ENCODE measurements at places on chromosomes 3 and 15.

GRCh38 chr15:73712107-73712506 lies 27.9 kb downstream of the CD276 start:
- no peak for DNase-seq

DNA sequence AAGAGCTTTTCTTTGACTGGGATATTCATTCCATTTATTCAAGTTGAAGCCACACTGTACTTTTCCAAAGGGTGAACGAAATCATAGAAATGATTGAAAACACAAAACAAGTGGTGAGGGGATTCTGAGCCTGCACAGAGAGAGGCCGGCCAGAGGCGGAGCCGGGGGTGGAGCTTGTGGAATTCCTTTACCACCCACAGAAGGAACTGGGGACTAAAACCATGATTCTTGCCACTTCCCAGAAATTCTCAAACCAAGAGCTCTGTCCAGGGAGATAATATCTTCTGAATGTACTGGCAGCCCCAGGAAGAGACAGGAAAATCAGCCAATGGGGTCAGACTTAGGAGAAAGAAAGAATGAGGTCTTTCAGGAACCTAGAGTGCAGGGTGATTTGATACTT lies 20.8 kb downstream of the FBN1 start:
- DNase-seq, result no peak

DNA sequence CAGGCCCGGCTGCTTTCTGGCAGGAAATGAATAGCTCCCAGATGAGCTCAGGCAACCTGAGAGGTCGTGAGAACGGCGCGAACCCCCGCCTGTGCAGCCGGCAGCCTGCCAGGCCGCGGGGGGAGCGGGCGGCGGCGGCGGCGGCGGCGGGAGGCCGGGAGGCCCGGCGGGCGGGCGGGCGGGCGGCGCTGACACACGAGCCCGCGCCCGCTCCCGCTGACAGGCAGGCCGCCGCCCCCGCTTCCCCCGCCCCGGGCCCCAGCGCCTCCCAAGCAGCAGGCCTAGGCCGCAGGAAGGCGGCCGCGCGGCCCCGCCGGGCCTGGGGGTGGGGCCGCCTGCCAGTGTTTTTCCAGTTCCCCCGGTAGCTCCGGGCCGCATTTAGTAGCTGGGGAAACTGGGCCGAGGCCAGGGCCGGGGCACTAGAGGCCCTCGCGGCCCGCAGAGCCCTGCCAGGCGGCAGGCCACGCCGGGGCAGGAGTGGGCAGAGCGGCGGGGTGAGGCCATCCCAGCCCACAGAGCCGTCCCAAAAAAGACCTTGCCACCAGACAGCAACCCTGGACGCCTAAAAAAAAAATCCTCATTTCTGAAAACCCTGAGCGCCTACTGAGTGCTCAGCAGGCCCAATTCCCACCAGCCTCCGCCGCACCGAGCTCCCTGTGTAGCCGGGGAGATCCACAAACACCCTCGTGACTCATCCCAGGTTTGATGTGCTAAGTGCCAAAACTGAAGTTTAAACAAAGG lies 5.6 kb downstream of the HES1 start:
- peak; percentile 97 for DNase-seq

DNA sequence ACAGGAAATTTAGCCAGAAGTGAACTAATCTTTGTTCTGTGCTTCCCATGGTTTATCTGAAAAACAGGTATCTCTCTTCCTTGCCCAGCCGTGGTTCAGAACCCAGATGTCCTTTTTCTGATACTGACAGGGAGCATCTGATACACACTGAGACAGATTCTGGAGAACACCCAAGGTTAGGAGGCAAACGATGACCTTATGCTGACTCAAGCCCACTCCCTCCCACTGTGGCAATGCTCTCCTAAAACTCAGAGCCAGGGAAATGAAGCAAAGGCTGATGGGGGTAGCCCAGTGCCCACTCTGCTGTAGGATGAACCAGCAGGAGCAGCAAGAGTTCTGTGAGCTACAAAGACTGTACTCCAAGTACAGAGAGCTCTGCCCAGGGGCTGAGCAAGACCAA lies 225.1 kb downstream of the NTRK3 start:
- no peak for DNase-seq

DNA sequence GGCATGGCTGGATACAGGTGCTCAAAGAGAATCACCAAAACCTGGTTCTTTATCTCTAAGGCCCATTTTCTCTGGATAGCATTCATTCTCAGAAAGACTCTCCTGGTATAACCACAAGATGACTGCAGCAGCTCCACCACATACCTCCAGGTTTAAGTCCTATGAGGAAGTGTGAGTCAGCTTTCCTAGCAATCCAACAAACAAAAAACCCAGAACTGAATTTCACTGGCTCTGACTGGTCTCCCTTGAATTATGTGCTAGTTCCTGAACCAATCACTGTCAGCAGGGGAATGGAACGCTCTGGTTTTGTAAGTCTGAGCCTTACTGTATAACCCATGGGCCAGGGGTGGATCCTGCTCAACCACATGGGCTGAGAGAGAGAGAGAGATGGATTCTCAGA lies 27.2 kb downstream of the MRPL46 start:
- no peak for DNase-seq

DNA sequence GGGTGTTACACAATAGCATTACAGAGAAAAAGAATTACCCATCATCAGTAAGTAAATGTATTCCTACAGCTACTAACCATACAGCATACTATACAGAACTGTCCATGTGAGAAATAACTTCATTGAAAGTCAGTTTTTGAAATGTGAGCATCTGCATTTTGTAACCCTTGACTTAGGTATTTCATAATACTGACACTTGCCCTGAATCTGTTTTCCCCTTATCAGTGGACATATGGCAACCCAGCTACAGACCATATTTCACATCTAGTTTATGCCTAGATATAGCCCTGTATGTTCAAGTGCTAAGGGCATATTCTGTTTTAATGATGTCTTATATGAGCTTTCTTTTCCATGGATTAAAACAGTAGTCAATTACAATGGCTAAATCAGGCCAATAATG lies 297.6 kb downstream of the TBC1D5 start:
- no peak for DNase-seq

GRCh38 chr3:135844386-135844785 lies 121.1 kb upstream of the PPP2R3A start:
- no peak for DNase-seq

DNA sequence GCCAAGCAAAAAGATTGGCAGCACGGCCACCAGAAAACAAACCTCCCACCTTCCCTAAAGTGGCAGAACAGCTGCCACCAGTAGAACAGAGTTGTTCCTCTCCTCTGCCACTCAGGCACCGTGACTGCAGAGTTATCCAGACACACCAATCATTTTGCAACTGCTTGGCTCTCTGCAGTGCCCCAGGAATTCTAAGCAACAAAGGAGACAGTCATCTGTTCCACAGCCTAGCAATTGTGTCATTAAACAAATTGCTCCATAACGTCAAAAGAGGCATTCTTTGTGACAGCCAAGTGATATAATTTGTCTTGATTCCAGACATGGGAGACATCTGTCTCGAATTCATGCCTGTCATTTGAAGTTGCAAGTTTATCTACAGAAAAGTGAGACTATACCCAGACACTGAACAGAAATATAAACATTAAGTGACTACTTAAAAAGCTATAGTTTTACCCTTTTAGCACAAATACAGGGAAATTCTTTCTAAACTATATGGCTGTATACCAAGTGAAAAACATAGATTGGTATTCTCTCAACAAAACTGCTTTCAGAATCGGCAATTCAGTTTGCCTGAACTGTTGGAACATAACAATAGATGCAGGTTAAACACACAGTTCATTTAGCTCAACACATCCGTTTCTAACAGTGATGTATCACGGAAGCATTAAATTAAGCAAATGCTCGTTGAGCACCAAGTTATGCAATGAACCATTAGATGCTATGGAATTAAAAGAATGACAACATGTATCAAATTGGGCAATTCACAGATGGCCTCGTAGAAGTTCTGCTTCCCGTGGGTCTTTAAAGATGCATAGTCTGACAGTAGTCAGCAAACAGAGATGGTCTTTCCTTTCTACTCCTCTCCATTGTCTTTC lies 281.3 kb downstream of the FGF12 start:
- DNase-seq, result peak; percentile 56

- DNase-seq, result no peak
These were observed 130.2 kb upstream of the STRIT1 start for GRCh38 chr3:155423526-155424322.

DNA sequence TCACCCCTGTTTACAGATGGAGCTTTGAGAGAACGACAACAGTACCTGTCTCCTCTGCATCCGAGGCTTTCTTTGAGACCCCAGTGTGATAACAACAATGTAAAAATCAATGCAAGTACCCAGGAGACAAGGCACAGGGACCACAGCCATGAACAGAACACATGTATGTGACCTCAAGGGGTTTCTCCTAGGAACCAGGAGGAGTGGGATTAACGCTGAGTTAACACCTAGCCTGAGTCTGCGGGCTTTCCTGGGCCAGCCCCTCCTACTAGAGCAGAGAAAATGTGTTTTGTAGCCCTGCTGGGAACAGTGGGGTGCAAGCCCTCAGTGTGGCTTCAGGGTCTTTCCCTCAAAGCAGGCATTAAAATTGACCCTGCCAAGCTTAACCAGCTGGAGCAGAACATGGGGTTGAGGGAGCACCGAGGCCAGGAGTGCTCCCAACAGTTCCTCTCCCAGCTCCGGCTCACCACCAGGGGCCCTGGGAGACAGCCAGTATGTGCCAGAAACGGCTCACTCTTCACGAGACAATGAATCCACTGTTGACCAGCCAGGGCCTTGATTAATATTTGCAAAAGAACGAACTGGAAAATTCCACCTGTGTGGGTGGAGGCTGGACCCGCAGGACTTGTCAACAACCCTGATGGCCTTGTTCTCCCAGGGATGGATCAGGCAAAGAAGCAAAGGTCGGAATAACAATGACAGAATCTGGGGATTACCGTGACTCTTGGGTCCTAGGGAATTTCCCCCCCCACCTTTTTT lies 3.6 kb downstream of the CHDH start:
- DNase-seq, result peak; percentile 73

- peak; percentile 61 for DNase-seq
These were observed 1.2 kb upstream of the ADAMTSL3 start for GRCh38 chr15:83652626-83653204.

DNA sequence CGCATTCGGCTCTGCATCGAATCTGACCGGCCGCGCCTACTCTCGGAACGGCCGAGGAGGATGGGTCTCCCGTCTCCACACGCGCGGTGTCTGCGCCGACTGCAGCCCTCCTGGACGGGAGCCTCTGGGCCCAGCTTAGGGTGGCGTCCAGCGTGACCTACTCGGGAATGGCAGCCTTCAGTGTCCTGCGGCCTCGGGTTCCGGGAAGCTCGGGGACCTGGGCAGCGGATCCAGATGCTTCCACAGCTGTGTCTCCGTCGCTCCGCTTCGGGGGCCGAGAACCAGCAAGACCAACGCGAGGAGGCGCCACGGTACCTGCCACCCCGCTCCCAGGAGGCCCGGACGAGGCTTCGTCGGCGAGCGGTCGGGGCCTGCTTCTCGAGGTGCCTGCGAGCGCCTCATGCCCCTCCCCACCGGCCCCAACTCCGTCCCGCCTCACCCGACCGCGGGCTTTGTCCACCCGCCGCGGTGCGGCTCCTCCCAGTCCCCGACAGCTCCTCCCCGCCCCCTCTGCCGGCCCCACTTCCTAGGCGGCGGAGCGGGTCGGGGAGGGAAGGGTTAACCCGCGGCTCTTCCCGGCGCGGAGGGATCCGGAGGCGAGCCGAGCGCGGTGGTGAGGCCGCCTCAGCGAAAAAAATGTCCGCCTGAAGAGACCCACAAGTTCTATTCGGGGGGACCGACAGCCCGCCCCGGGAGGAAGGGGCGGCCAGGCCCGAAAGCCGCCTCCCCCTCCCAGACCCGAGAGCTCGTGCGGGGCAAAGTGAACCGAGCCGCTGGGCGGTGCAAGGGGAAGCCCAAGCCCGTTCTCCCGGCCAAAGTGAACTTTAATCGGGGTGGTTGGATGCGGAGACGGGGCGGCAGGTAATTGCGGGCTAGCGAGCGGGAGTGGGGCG lies at the start of gene TCF12:
TCF12 (plus strand) TSS at position 599 of the 893 bp plus-strand sequence. CDS start 1,270 bp downstream, outside the sequence.
- DNase-seq, result peak; percentile 97

DNA sequence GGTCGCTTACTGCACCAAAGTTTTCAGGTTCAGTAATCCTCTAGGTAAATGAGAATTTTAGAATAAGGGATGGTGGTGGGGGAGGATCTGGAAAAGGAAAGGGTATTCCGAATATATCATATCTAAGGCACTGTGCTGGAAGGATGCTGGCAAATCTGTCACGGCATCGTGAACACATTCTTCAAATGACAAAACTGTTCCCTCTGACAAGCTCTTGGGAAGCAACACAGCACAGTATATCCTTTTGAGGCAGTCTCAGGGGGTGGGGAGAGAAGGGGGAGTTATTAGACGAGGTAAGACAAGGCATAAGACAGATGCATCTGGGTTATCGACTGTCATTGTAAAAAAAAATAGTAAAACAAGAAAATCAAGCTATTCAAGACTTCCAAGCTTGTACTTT lies 289.6 kb upstream of the LRRN1 start:
- DNase-seq, result no peak

DNA sequence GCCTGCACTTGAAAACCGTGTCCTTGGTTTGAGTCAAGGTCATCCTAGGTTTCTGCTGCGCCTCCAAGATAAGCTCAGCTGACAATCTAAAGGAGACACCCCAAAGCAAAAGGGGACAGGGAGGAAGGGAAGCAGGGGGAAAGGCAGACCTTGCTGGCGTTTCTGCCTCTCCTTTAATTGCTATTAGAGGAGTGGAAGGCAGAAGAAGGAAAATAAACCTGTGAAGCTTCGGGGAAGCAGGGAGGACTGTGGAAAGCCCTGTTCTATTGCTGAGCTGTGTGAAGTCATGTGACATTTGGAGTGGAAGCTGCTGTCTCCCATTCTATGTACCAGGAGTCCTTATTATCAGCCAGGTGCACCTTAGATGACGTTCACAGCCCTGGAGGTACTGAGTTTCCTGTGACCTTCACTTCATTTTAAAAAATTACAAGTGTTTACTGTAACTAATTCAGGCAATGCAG lies 21.5 kb upstream of the CHD2 start:
- no peak for DNase-seq

DNA sequence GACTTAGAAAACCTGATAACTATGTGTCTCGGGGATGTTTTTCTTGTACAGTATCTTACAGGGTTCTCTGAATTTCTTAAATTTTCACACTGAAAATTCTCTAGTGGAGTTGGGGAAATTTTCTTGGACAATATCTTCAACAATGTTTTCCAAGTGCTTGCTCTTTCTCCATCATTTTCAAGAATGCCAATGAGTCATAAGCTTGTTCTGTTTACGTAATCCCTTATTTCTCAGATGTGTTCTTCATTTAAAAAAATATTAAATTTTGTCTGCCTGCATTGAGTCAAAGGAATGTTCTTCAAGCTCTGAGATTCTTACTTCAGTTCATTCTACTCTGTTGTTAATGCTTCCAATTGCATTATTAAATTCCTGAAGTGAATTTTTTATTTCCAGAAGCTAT lies 21.9 kb upstream of the PLSCR2 start:
- no peak for DNase-seq

DNA sequence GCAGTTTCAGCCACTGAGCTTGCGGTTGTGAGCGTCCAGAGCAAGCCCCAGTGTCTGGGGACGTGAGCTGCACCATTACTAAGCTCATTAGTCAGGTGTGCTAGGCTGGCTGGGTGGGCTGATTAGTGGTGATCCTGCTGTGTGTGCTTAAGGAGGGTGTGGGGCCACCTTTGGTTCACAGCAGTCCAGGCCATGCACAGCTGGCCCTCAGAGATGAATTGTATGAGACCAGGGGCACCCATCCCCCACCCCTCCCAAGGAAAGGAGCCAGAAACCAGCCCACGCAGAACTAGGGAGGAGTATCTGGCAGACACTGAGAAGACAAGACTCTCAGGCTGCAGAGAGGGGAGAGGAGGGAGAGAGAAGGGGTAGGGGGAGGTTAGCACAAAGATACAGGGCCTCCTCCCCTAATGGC lies 3.8 kb downstream of the TYRO3 start:
- DNase-seq, result no peak

- peak; percentile 45 for DNase-seq
These were observed 77.1 kb upstream of the MFGE8 start for GRCh38 chr15:88990185-88990679.
